ENCODE measurements at places on chromosomes 2 and 18. TPM values are rescaled to one million over a fixed set of nuclear protein-coding genes. Genes with fewer than 3 reads are reported as not detected.

Gene ZCCHC2
- total RNA-seq, result 20.6 TPM

Gene ALPP
- not detected for total RNA-seq

Gene FBXO48
- 0.42 TPM for total RNA-seq

Gene GREB1
- total RNA-seq, result 17.7 TPM

Gene LAMA3
- 5.4 TPM for total RNA-seq

Gene HOXD13
- not detected for total RNA-seq

Gene LYG2
- not detected for total RNA-seq

Gene ZSWIM2
- not detected for total RNA-seq

Gene COLEC11
- 47.6 TPM for total RNA-seq

Gene NEU2
- not detected for total RNA-seq

Gene FBXO15
- 1.1 TPM for total RNA-seq

Gene PLCL1
- total RNA-seq, result 70.1 TPM

Gene BOLL
- not detected for total RNA-seq

Gene C1QL2
- total RNA-seq, result not detected
